ENCODE measurements at places on chromosomes 7 and 10. TPM values are rescaled to one million over a fixed set of nuclear protein-coding genes. Genes with fewer than 3 reads are reported as not detected.
A peak's percentile ranks its signal among the peaks of the same experiment; 100 is the strongest.

CHST15 gene
- 25.4 TPM for total RNA-seq

ANXA8L1 gene
- total RNA-seq, result not detected

SEMA3E gene
- total RNA-seq, result 0.95 TPM

TBXAS1 gene
- total RNA-seq, result 13.3 TPM

PRPS1L1 gene
- total RNA-seq, result not detected

CLEC2L gene
- not detected for total RNA-seq

CALML3 gene
- not detected for total RNA-seq

ATP5MK gene
- 13.7 TPM for total RNA-seq

SYT15 gene
- total RNA-seq, result 0.32 TPM

RADIL gene
- 1.5 TPM for total RNA-seq

NRF1 gene
- total RNA-seq, result 16.0 TPM

CPA1 gene
- total RNA-seq, result not detected

UCN3 gene
- 1.6 TPM for total RNA-seq

DNA sequence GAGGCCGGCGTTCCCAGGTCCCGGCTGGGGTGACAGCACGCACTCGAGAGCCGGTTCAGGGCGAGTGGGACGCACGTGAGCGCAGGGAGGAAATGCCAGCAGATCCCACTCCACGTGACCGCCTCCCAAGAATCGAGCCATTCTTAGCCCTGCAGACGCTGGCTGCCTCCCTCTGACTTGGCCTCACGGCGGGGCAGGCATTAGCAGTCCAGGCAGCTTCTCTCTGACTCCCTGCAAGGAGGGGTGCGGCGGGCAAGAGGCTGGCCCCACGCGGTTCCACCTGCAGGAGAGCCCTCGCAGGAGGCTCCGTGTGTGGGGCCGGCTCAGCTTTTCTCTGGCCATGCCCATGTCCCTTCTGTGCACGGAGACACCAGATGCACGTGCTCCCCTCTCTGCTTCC, 10.1 kb downstream of the GPR146 start:
- no peak for DNase-seq

DNA sequence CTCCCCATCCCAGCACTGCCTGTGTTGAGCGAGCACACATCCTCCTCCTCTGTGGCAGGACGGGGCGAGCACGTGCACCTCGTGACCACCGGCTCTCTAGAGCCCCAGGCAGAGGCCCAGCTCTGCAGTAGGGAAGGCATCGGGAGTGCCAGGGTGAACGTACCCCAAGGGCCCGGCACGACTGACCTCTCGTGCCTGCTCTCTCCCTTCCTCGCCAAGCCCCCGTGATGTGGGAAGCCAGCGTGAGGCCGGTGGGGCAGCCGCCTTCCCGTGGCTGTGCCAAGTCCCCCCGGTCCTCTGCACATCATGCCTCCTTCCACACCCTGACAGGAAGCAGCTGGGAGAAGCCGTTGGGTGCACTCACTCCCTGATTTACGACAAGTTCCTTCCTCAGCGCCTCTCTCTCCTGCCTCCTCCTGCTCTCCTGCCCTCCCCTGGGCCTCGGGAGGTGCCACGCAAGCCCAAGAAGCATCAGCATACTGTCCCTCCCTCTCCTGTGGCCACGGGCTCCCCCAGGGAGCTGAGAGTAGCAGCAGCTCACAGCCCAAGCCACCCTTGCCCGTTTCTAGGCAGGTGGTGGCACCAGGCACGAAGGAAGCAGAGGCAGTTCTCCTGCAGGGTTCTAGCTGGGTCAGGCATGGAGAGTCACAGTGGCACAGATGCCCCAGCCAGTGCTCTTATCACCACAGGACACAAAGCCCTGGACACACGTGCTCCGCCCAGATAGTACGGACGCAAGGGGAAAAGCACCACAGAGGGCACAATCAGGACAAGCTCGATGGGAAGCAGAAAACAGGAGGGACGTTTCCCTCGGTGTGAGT, 47.0 kb downstream of the AMZ1 start:
- DNase-seq, result peak; percentile 41

- DNase-seq, result no peak
These were observed 22.4 kb upstream of the ZMIZ1 start for GRCh38 chr10:79046326-79046725.

DNA sequence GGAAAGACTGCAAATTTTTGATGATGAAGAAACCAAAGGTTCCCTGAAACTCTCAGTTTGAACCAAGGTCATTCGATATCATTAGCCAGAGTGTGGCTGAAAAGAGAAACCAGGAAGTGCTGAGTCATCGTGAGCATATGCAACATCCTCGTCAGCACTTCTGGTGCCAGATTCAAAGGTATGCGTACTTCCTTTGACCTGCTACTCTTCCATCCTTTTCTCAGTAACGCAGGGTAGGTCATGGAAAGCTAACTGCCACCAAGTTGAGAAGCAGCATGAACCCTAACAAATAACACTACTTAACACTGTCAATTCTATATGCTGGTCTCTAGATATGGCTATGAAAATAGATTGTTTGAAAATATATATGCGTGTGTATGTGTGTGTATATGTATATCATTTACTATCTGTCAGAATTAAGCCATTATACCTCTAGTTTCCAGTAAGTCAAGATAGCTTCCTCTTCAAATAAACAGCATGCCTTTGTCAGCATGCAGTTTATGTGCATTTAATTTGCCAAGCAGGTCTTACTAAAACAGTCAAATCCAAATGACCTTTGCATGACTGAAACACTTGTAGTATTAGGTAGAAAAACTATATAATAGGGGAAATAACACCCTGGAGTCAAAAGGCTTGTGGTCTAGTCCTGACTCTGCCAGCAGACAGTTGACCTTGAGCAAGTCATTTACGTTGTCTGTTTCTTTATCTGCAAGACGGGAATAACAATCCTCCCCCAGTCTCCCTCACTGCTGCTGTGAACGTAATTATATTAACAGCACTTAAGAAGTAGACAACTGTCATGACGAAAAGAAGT, 26.4 kb downstream of the CDK6 start:
- DNase-seq, result peak; percentile 81

DNA sequence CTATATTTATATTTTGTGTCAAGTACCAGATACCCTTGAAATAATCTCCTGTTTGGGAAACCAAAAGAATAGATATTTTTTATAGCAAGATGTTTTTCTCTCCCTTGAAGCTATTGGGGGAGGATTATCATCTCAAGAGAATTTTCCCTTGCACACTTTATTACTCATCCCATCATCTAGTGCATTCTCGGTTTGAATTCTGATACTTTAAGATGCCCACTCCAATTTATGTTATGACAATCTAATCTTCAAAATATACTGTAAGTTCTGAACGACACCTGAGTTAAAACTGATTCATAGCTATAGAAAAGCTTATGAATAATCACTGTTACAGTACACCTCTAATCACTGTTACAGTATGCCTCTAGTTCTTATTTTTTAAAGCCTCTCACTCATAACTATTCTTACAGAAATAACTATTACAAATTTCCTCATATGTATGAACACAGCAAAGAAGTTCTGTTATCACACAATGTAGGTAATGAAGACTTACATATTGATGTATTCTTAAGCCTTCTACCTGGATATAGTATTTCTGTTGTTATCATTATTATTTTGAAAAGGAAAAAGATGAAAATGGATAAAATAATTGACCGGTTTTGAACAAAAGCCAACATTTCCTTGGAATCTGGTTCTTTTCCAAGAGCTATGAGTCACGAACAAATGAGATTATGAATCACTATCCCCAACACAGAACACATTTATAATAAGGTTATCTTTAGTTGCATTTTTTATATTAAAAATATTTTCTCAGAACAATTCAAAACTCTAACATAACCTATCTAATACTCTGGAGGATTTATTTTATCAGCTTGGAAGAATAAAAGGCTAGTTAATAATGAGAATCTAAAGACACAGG, 72.3 kb upstream of the FAM13C start:
- DNase-seq, result no peak

GRCh38 chr7:14850039-14850438, 52.5 kb downstream of the DGKB start:
- no peak for DNase-seq

GRCh38 chr7:69683002-69683401, 84.7 kb downstream of the AUTS2 start:
- DNase-seq, result no peak

DNA sequence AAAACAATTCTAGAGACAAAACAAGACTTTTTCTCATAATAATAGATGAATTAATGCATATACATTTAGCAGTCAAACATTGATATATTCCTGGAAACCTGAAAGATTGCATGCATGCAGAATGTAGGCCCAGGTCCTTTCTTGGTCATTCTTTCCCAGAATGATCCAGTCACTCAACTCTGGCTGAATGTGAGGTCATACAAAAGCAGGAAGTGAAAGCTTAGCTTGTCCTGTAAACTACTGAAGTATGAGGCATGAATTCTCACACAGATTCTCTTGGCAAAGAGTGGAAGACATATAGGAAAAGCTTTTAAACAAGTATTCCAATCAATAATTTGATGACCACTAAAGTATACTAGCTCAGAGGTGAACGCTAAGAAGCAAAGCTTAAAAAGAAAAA, 253.9 kb downstream of the PPP1R3A start:
- DNase-seq, result no peak

- DNase-seq, result no peak
These were observed 267.9 kb downstream of the MAGI2 start for GRCh38 chr7:79185605-79186004.

- DNase-seq, result no peak
These were observed 78.6 kb upstream of the PITRM1 start for GRCh38 chr10:3251172-3251571.

GRCh38 chr7:36732806-36733205, 8.5 kb upstream of the AOAH start:
- DNase-seq, result no peak

- DNase-seq, result no peak
These were observed 1.8 kb upstream of the CYP2C19 start for GRCh38 chr10:94760586-94761178.

DNA sequence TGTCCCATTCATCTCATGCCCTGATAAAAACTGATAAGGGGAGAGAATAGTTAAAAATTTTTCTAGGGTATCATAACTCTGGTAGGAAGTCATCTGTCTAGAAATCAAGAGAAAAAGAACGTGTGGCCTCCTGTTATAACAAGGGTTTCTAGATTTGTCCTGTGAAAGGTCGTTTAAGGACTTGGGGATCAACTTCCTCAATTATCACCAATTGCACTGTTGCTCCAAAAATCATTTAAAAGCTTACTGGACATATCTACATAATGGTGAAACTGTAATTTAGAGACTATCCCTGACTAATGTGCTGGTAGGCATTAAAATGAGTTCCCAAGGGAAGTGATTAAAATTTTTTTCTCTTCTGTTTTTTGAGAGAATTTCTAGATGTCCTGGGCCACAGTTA, 58.2 kb downstream of the GPR141 start:
- no peak for DNase-seq

DNA sequence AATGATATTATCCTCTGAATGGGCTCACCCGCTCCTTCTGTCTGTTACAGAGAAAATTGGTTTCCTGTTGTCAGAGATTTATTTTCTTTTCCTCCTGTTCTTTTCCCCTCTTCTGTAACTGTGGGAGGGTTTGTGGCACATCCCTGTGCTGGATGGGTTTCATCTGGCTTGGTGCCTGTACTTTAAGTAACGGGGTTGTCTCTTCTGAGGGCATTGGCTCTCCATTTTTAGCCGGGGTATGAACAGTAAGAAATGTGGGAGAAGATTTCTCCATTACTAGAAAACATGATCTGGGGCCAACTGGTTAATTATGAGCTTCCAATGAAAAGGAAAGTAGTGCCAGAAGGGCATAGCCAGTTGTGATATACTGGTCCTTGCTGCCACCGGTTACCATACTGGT, 142.6 kb downstream of the SND1 start:
- no peak for DNase-seq

DNA sequence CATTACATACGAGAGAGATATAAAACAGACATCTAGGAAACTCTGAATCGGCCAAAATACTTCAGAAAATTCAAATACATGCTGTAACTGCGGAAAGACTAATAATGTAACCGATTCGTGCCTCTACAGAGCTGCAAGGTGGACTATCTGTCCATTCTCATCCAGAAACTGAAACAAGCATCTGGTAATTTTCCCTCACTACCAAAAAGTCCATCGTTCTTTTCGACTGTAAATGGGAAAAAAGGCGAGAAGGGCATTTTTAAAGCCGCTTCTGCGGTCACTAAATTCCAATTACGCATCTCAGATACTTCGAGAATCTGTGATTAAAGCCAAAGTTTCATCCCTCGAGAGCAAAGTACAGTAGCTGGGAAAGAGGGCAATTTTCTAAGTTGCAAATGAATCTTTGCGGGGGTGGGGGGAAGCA, 1.3 kb downstream of the OGA start:
- DNase-seq, result no peak

- DNase-seq, result no peak
These were observed 20.8 kb upstream of the OPTN start for GRCh38 chr10:13078912-13079775.

- DNase-seq, result no peak
These were observed 283.4 kb upstream of the FZD8 start for GRCh38 chr10:35925493-35925892.

DNA sequence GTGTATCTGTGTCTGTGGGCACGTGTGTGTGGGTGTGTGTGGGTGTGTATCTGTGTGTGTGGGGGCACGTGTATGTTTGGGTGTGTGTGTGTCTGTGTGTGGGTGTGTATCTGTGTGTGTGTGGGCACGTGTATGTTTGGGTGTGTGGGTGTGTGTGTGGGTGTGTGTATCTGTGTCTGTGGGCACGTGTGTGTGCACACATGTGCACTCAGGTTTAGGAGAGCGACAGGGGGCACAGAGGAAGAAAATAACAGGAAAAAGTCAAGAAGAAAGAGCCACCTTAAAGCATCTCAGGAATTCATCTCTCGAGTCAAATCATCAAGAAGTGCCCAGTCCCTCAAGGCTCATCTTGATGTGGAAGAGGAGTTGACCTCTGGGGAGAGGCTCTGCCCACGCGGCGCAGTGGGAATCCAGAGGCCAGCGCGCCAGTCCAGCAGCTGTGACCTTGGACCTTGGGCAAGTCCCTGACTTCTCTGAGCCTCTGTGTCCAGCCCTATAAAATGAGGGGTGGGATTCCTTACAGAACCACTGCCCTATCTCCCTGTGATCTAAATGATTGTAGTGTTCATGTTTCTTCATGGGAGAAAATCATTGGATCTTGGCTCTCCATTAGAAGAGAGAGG, 147.8 kb downstream of the RGS10 start:
- DNase-seq, result no peak

- no peak for DNase-seq
These were observed 986.9 kb downstream of the TYW1 start for GRCh38 chr7:67983486-67983885.

DNA sequence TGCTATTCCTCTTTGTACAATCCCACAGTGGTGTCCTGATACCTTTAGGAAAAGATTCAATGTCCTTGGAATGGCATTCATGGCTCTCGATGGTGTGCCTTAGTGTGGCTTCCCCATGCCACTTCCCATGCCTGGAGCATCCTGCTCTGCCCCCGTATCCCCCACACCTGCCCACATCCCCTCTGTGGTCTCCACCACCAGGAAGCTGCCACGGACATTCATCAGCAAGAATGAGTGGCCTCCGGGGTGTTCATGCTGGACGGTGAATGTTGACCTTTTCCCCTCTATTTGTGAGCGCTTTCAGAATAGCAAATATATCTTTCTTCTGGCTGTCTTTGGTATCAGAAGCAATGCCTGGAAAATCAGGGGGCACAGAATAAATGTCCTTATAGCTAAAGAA, 262.0 kb upstream of the NRP1 start:
- DNase-seq, result no peak
